ENCODE measurements at places on chromosomes 6 and 20.

GRCh38 chr6:138647006-138647405 lies 126.6 kb upstream of the CCDC28A start:
- no peak for DNase-seq

DNA sequence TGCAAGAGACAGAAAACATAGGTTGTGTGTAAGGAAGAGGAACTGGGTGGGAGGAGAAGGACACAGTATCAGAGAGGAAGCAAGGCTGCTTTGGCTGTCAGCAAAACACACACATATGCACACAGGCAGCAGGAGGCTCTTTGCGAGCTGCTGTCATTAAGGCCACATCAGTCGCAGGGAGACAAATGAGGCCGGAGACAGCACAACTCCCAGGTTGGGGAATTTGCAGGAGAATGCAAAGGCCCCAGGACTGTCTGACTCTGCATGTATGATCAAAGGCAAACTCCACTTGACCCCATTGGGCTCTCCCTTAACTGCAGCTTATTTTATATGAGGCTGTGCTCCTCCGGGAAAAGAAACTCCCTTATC lies 35.3 kb downstream of the METTL24 start:
- no peak for DNase-seq

DNA sequence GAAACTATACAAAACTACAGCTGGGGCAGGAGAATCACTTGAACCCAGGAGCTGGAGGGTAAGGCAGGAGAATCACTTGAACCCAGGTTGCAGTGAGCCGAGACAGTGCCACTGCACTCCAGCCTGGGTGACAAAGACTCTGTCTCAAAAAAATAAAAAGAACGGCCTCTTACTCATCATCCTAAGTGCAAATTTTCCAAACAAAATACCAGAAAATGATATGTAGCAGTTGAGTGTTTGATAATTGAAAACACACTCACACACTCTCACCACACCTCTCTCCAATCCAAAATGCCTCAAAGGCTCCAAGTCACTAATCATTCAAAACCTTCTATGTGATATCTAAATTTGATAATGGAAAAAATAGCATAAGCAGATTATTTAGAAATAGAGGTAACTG lies 198.6 kb upstream of the SHLD1 start:
- no peak for DNase-seq

GRCh38 chr20:23050847-23051627 lies 1.6 kb upstream of the THBD start:
- DNase-seq = no peak

DNA sequence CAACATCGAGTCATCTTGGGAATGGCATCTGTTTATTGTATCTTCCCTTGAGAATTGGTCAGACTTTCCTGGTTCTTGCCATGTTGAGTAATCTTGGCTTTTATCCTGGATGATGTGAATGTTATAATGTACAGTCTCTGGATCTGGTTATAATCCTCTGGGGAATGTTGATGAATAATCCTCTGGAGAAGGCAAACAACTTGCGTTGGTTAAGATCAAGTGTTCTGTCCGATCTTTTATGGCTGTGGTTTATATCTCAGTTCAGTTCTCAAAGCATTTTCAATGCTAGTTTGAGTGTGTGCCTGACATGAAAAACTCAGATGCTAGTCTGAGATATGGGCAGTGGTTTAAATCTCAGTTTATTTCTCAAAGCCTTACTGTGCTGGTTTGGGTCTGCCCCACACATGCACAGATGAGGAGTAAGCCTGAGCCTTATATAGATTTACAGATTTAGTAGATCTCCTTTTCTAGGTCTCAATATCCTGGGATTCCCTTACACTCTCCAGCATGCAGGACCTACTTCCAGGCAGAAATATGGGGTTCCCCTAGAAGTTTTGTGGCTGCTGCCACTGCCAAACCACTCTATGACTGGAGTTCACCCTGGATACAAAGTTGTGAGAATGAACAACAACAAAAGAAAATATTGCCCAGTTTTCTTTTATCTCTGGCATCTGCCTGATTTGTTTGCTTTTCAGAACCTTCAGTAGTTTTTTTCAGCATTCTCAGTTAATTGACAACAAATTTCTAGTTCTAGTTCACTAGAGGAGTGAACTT lies 191.8 kb upstream of the MAN1A1 start:
- DNase-seq = no peak

DNA sequence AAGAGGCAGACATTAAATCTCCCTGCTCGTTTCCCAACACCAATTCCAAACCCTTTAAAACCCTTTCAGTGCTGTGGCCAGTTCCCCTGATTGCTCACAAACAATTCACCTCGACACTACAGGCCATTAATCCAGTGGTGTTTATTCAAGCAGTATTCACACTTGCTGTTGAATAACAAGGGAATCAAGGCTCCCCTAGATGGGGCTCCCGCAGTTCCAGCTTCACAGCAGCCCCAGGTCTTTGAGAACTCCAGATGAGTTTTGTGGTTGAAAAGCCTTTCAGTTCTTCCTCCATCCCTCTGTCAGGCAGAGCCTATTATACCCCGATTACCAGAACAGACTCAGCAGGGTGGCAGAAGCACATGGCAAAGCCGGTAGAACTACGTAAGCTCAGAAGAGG lies 36.2 kb downstream of the JAG1 start:
- no peak for DNase-seq

GRCh38 chr20:9889270-9889981 lies 50.5 kb upstream of the PAK5 start:
- DNase-seq = no peak

DNA sequence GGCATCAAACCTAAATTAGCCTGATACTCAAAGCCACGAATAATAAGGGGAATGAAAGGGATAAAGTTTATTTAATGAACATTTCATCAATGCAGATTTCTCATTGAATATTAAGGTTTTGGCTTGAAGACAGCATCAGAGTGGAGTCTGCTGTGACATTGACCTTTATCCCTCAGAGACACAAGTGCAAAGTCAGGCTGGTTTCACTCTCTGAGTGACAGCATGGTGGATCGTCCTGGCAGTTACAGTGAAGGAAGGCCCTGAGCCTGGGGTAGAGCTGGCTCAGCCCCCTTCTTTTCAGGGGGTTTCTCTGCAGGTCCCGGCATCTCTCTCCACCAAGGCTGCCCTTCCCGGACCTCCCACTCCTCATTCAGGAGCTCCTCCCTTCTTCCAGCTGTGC lies 503.1 kb downstream of the PREX1 start:
- no peak for DNase-seq

DNA sequence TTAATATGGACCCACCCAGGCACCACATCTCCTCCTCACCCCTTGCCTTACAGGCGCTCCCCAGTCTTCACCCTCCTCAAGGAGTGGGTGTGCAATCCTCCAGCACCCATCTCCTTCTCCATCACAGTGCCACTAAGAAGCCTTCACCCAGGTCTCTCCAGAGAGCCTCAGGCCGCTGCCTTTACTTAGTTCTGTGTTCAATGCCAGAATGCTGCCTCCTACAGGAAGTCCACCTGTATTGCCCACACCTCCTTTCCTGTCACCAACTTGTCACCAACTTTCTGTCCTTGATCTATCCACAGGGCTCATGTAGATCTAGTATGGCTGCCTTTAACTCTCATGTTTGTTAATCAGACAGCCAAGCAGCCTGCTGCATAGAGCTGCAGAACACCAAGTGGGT lies 586 bp upstream of the LST1 start:
- no peak for DNase-seq

DNA sequence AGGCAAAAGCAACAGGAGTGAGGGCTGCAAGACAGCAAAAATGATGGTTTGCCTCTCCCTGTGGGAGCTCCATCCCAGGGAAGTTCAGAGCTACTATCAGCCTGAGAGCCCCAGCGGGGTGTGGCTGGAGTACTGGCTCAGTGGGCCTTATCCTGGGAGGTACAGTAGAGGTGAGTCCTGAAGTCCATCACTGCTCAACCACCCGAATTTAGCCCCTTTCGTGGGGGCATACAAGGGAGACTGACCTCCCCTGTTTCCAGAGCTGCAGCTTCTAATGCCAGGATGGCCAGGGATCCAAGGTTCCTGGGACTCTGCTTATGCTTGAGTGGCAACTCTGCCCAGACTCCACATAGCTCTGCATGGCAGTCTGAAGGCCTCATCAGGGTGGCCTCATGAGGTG lies 617.8 kb downstream of the MMUT start:
- no peak for DNase-seq

GRCh38 chr20:61760321-61760720 lies 305.4 kb downstream of the TAF4 start:
- no peak for DNase-seq

DNA sequence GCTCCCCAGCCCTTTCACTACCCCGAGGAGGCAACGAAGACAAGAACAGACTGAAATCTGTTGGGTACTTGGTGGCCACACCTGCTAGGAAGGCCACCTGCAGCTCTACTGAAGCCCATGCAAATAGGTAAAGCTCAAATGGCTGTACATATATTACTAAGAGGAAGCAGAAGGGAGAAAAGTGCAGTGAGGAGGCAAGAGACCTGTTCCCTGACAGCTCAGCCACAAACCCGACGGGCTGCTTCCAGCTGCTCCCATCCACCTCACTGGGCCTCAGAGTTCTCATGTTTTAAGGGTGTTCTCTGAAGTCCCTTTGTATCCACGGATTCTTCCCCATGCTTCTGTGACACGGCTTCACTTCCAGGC lies 24.6 kb downstream of the TRAM2 start:
- no peak for DNase-seq
